ENCODE measurements at places on chromosomes 1 and 21.

DNA sequence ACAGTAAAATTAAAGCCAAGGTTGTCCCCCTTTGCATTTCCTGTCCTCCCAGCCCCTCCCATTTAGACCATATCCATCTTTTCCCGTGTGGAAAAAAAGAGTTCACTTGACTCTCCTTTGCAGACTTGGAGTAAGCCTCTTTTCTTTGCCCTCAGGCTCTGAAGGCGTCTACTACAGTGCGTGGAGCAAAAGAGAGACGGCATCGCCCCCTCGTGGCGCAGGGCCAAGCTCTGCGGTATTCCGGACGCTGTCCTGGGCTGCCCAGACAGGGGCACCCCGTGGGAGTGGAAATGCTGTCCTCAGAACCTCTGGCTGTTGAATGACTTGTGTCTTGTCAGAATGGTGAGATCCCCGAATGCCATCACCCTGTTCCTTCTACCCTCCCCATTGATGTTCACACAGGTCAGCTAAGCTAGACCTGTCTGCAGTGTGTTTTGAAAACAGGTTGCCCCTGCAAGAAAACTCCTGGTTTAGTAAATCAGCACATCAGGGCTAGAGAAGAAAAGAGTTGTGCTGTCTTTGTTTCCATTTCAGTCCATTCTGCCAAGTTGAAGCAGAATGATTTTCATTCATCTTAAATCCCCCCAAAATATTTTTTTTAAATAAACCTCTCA lies 12.3 kb upstream of the GJA8 start:
- DNase-seq = peak; percentile 71

DNA sequence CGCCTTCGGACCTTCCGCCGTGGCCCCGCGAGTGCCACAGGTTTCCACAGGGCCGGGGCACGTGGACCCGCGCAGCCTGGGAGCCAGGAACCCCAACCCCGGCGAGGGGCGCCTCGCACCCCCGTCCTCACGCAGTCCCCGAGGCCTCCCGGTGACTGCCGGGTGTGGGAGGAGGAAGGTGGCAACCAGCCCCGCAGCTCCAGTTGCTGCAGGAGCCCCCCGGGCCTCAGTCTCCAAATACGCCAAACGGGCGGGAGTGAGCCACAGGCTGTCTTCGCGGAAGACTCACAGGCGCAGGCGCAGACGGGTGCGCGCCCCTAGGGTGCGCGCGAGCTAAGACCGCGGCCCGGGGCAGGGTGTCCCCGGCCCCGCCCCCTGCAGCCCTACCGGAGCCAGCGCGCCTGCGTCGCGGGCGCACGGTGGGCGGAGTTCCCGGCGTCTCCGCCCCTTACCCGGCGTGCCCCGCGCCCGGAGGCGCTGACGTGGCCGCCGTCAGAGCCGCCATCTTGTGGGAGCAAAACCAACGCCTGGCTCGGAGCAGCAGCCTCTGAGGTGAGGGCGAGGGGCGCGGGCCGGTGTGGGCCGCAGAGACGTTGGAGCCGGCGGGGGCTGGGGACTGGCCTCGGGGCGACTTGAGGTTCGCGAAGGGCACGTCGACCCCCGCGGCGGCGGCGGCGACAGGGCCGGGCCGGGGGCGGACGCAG lies at the start of gene ARF1:
ARF1 (plus strand) TSS at position 495 of the 704 bp plus-strand sequence. CDS start 14,407 bp downstream, outside the sequence.
- DNase-seq = peak; percentile 77

GRCh38 chr1:48675251-48675650 lies 101.4 kb downstream of the BEND5 start:
- DNase-seq = no peak

- no peak for DNase-seq
Observed at GRCh38 chr21:22399681-22400514, 1401.7 kb downstream of the NCAM2 start.

DNA sequence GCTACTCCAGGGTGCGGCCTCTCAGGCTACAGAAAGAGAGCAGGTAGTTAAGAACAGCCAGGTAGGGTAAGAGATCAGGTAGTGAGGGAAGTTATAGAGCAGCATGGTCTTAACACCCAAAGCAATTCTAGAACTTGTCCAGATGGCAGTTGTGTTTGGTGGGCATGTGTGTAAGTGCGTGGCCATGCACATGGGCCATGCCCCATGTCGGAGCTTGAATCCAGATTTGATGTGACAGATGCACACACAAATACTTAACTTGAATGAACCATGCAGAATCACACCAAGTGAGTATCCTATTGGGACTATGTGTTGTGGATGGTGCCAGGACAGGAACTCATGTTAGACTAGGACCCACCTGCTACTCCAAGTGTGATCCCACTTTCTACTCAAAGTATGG lies 145.7 kb upstream of the HMGB4 start:
- DNase-seq = no peak

DNA sequence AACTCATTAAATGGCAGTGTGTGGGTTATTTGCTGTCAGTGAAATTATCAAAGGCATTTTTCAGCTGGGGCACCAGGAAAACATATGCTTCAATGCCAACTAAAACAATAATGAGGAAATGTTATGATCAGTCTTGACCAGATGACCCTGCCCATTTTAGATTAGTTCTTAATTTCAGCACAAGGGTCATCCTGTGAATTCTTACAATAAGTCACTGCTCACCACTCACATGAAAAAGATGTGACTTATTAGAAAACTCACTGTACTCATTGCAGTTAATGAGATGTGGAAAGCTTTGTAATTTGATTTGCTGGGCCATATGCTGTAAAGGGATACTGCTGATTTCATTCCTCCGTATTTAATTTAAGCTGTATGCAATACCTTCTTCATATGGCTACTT lies 178.5 kb upstream of the LMO4 start:
- DNase-seq = peak; percentile 44

DNA sequence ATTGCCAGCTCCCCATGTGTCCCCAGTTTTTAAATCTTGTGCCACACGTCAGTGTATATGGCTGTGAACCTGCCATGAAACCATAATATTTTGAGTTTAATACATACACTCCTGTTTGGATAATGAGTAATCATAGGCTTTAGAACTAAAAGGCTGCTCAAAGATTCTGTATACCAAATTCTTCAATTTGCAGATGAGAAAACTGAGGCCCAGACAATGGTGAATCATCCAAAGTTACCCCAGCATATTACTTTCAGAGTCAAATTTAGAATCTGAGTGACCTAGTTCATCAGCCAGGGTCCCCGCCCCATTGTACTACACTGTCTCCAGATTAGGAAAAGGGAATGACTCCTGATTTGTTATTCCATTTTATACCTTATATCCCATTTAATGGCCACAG lies 224.6 kb downstream of the FGGY start:
- no peak for DNase-seq

DNA sequence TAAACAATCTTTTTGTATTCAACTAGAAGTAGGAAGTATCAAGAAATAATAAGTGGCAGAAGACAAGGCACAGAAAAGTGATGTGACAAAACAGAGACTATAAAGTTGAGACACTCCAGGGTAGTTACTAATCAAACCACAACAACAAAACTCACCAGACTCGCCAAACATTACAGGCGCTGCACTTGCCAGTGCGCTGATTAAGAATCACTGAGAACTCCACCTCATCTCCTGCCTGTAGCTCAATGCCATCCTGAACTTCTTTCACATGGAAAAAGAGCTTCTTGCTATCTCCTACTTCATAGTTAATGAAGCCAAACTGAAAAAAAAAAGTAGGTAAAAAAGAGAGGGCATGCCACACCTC lies 2.8 kb upstream of the NRAS start:
- no peak for DNase-seq

DNA sequence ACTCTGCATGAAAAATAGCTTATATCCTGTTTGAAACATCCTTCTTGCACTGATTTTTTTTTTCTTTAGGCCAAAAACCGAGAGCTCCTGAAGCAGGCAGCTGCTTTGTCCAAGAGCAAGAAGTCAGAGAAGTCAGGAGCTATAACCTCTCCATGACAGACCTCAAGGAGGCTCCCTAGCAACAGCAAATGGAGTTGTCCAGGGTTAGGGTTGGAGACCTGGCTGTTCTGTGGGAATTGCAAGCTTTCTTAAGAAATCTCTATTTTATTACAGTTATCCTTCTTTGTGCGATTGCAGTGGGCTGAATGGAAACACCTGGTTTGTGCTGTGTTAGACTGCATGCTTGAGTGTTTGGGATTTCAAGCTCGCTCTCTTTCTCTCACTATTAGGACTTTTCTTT lies 12.6 kb upstream of the STX12 start:
- no peak for DNase-seq

DNA sequence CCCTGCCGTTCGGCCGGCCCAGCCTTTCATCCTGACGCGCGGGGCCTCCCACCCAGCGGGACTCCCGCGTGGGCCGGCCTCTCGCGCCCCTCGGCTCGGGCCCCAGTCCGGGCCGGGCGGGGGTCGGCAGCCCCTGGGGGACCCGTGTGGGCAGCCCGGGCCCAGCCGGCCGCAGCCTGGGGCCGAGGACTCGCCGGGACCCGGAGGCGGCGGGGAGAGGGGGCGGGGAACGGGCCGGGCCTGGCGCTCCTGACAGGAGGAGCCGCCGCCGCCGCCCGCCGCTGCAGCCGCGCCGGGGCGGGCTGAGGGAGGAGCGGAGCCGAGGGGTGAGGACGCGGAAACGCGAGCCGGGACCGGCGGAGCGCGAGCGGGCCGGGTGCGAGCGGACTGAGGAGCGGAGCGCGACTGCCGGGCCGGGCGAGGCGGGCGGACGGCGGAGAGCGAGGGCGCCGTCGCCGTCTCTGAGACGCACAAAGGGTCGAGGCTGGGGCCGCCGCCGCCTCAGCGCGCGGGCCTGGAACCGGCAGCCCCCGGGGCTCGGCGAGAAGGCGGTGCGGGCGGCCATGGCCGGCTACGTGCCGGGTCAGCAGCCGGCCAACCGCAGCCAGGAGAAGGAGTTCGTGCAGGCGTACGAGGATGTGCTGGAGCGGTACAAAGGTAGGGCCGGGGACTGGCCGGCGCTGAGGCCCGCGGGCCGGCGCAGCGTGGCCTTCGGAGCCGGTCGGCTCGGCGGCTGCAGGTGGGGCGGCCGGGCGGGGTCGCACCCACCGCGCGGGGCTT lies 79.1 kb downstream of the NDUFS5 start:
- DNase-seq = no peak

DNA sequence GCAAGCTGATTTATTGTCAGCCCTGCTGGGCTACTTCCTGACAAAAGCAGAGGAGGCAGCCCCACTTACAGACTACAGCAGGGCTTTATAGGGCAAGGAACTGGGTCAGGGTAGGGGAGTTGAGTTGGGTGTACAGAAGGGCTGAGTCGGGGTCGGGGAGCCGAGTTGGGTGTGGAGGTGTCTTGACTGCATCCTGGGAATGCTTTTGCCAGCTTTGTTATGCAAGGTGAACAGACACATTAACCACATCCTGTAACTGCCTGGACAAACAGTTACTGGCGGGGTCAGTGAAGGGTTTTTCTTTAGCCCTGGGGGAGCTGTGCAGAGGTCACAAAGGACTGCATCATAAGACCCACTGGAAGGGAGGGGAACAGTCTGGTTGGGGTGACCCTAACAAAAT lies 39.1 kb upstream of the GBP5 start:
- no peak for DNase-seq

DNA sequence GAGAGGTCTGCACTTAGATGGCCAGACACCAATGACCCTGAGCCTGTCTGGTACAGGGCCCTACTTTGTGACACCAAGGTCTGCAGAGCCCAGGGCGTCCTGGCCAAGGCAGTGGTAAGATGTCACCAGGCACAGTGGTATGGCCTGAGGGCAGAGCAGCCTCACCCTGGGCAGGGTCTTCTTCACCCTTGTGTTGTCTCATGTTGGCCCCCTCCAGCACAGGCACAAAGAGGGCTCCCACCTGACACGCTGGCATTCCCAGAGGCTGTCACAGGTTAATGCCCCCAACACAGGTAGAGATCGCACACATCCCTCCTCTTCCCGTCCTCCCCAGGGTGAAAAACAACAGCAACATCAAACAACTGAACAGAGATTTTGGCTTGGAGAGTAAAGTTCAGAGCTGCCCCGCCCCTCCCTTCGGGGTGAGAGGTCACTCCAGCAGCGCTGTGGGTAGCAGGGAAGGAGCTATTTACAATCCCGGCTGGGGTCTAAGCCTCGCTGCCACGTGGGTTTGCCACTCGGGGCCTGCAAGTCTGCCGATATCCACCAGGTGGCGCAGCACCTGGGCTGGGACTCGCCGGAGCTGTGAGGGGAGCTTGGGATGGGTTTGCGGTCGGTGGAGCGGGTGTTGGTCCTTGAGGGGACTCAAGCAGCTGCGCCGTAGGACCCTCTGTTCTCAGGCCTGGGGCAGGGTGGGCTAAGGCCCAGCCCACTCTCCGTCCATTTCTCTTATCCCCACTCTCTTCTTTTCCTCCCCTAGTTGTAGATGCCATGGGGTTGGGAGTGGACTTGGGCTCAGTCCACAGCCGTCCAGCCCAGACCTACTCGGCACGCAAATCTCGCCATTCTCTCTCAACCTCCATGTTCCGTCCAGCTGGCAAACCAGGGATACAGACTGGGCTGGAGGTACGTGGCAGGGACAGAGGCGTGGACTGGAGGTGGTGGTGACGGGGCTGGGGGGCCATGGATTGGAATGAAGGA lies 12.7 kb downstream of the EFNA3 start:
- no peak for DNase-seq

GRCh38 chr1:150406483-150406882 lies 42.5 kb downstream of the RPRD2 start:
- DNase-seq = no peak

DNA sequence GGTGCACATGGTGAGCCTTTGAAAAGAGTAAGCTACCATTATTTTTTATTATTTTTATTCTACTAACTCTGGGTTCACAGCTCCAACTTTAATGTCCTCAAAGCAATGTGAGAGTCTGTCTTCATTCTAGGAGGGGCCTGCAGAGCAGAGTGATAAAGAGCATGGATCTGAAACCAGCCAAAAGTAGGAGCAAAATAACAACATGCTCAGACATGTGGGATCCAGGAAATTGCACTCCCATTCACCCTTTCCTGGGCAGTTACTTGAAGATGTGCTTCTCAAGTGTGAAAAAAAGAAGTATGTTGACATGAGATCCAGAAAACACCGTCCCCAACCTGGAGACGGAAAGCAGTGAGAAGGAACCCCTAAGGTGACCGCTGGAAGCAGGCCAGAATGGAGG lies 8.7 kb upstream of the LIN28A start:
- no peak for DNase-seq

GRCh38 chr1:143718524-143718923 lies 253.3 kb downstream of the FAM72C start:
- no peak for DNase-seq

- DNase-seq = no peak
Observed at GRCh38 chr1:112344754-112345423, 51.1 kb upstream of the CTTNBP2NL start.

- no peak for DNase-seq
Observed at GRCh38 chr1:162069334-162070093, at the start of gene NOS1AP. NOS1AP (plus strand) TSS chr1:162069691; CDS start chr1:162070178, 487 bp downstream.

DNA sequence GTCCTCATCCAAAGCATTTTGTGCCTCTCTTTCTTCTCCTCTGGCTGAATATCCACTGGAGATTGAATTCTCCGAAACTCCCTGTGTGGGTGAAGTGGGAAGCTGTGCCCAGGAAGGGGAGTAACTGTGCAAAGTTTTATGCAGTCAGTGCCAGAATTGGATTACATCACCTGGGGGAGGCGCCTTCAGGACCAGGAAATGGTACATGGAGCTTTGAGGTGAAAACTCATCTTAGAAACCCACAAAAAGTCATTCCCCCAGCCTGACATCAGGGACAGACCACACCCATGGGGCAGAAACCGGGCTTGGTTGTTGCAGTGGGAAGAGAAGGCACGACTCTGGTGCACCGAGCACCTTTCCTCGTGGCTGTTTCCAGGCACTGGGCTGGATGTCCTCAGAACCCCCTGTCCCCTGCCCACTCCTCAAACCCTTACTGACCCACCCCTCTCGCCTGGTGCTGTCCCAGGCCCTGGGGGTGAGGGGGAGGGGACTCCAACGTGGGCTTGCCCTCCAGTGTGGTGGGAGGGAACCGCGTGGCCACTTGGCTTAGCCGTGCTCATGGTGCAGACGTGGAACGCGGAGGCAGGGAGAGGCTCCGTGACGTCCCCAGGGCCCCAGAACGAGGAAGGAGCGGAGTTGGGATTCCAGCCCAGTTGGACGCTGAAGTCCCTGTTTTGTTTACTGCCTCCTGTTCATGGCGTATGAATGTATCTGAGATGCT lies 15.7 kb downstream of the TFF3 start:
- no peak for DNase-seq

All from foreskin melanocyte (primary cell).